ENCODE measurements at places on chromosomes 7 and 10.

GRCh38 chr10:89975771-89976170 is 274.4 kb downstream of the KIF20B start:
- DNase-seq = no peak

DNA sequence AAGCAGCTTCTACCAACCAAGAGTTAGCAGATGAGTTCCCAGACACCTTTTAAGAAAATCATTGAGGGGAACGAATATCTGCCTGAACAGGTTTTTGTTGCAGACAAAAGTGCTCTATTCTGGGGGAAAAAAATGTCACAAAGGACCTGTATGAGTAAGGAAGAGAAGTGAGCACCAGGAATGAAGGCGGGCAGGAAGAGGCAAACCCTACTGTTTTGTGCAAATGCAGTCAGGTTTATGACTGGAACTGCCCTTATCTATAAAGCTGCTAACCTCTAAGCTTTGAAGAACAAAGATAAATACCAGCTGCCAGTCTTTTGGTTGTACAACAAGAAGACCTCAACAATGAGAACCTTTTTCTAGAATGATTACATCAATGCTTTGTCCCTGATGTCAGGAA is 292.4 kb upstream of the SP4 start:
- DNase-seq = no peak

GRCh38 chr7:130144312-130145171 is 60.7 kb downstream of the TMEM209 start:
- no peak for DNase-seq

DNA sequence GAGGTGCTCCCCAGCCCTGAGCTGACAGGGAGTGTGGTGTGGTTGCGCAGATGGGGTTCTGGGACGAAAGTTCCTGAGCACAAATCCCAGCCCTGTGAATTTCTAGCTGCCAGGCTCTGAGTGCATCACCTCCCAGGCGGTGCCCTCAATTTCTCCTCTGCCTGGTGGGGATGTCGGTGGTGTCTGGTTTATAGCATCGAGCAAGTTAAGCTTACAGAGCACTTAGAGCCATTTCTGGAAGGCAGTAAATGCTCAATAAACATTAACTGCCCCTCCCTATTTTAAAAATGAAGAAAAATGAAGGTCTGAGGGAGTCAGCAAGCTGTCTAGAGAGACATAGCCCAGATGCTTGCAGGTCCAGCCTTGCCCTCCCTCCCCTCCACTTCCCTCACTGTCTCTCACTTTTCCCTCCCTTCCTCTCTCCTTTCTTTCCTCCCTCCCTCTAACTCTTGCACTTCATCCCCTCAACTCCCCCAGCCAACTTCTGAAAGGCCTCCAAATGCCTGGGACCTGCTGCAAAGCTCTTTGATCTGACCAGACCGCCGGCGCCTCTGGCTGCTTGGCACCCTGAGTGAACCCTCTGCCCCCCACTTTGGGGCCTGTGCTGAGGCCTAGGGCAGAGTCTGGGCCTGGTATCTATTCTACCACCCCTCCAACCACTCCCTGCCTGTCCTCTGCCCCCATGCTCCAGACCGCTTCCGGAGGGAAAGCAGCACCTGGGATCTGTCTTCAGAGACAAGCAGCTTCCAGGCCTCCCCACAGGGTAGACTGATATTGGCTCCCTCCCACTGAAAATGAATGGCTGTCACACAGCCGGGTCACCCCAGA is 438.3 kb downstream of the RPS24 start:
- DNase-seq = no peak

GRCh38 chr7:176381-176780 is 16.0 kb upstream of the FAM20C start:
- DNase-seq = no peak

- DNase-seq = no peak
Observed at GRCh38 chr10:28043941-28044340, 45.1 kb upstream of the ODAD2 start.

DNA sequence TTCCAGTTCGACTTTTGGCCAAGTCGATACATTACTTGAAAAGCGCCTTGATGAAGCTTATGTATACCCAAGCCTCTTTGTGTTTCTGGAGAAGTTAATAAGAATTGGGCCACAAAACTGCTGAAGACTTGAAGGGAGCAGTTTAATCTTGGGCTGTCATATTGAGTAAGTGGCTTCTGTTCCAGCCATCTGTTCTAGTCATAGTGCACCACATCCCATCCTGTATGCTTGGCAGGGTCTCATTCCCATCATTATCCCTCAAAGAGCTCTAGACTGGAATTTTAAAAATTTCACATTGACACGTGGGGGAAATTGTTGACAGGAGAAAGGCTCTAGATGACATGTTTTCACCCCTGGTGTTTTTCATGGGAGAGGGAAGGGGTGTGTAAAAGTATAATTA is 196.6 kb upstream of the PLPP4 start:
- DNase-seq = no peak

- no peak for DNase-seq
Observed at GRCh38 chr7:85890244-85890811, 703.5 kb upstream of the SEMA3D start.

Measured in CMK (cell line).